NCI-H774 (cell line): ENCODE measurements at places on chromosomes 5 and 9.
A peak's percentile ranks its signal among the peaks of the same experiment; 100 is the strongest.

DNA sequence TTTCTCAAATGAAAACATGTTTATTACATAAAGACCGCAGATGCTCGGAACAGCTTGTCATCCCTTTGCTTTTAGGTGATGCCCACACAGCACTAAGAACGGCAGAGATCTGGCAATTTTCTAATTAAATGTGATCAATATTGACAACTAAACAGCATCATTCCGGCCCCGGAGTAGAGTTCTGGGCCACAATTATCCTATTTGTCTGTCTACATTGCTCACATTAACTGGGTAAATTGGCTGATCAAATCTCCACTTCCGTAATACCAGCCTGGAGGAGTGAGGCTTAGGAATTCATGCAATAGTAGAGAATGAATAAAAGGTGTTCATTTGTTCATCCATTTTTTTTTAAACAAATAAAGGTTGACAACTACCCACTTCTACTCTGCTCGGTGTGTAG lies 245.1 kb upstream of the C9orf72 start:
- no peak for DNase-seq

DNA sequence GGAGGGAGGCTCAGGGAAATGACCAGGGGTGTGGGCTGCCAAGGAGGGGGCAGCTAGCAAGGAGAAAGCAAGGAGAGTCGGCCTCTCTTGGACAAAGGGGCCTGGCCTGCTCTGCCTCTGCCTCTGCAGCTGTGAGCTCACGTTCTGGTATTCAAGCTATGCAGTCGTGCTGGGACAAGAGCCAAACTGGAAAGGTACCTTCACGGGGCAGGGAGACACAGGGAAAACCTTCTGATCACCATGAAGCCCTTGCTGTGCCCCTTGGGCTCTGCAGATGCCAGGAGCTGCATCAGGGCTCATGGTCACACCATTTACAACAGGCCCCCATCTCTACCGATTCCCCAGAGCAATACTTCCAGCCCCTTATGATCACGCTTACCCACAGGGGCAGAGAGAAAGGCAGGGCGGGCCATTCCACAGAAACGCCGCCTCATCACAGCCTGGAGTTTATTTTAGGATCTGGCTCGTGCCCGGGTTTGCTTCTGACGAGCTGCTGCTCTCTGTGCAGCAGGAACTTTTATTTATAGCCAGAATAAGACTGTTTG lies 63.2 kb downstream of the PRRT1B start:
- DNase-seq, result no peak

GRCh38 chr9:1723522-1724015 lies 291.6 kb upstream of the SMARCA2 start:
- no peak for DNase-seq

DNA sequence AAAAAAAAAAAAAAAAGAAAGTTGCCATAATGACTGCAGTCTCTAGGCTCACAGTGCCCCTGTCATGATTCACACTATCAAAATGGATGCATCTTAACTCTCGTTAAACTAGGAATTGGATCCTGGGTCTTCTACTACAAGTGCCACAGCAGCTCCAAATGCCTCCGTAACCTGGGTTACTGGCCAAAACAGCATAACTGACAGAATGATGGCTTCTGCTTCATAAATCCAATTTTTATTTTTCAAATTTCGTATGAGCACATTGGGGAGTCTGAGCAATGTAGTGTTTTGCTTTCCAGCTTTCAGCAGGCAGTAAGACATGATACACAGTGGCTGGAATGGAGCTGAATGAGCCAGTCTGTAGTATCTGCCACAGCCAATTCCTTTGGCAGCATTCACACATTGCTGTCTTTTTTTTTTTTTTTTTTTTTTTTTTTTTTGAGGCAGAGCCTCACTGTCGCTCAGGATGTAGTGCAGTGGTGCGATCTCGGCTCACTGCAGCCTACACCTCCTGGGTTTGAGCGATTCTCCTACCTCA lies 36.0 kb upstream of the NPM1 start:
- no peak for DNase-seq

GRCh38 chr9:88706193-88707113 lies 171.5 kb downstream of the NXNL2 start:
- peak; percentile 13 for DNase-seq

GRCh38 chr5:113337515-113338415 lies 97.0 kb downstream of the TSSK1B start:
- no peak for DNase-seq

- DNase-seq, result no peak
Observed at GRCh38 chr9:34279411-34279810, 49.7 kb downstream of the KIF24 start.

- no peak for DNase-seq
Observed at GRCh38 chr5:148730270-148730669, 75.9 kb upstream of the HTR4 start.

DNA sequence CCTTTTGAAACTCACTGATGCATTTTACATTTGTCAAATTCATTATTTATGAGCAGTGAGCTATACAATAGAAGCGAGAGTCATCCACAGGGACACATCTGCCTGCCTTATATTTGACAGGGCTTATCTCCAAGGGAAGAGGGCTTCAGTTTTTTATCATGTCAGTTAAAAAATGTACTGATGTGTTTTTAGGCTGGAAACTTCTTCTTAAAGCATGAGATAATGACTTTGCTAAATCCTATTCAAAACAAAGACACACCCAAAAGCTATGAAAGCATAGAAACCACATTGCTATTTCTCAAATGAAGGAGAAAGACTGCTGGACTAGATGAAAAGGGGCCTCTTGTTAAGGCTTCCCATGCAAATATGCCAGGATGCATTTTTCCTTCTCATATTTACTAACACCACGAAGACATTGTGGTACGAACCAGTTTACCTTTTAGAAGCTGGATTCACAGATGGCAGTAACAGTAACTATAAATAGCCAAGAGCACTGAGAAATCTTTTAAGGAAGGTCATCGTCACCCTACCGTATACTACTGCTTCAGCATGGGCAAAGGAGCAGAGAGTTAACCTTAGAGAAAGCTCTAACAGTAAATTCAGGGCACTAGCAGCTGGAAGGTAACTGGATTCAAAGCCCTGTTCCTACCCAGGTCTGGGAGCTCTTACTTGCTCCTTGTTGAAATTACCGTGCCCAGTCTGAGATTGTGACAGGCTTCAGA lies 86.3 kb upstream of the IFNK start:
- no peak for DNase-seq

GRCh38 chr5:14171621-14172020 lies 28.5 kb downstream of the TRIO start:
- DNase-seq, result no peak

- DNase-seq, result no peak
Observed at GRCh38 chr5:168736281-168736831, 157.2 kb upstream of the PANK3 start.

DNA sequence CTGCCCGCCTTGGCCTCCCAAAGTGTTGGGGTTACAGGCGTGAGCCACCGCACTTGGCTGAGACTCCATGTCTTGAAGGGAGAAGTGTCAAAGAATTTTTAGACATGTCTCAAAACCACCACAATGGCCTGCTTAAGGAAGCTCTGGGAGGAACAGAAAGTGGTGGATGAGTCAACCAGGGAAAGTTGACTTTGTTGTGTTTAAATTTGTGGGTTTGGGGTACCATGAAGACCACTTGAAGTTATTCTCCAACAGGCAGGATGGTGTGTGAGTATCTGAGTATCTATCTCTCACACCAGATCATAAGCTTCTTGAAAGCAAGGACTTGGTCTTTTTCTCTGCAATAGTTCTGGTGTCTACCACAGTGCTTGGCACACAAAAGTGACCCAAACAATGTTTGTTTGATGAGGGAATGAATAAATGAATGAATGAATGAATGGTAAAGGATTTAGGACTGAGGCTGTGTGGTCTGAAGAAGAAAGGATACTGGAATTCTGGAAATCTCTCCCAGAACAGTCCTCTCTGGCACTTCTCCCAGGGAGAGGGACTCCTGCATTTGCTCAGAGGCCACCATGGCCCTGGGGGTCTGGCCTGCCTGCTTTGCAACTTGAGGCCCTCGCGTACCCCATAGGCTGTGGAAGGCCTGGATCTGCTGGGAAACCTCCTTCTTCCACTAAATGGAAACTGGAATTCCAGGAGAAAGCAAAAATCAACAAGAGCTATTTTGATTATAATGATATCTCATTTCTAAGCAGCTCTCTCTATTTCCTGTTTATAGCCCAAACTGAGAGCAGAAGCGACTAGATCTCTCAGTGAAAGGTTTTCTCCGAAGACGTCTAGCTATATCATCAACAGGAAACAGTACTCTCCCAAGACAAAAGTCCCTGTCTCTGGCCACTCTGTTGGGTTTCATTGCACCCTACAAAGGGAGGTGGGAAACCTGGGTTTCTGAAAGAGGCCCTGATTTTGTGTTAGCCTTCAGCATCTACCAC lies 187.9 kb downstream of the PALM2AKAP2 start:
- DNase-seq, result no peak

GRCh38 chr5:6606884-6607558 lies 25.8 kb downstream of the NSUN2 start:
- DNase-seq, result no peak

DNA sequence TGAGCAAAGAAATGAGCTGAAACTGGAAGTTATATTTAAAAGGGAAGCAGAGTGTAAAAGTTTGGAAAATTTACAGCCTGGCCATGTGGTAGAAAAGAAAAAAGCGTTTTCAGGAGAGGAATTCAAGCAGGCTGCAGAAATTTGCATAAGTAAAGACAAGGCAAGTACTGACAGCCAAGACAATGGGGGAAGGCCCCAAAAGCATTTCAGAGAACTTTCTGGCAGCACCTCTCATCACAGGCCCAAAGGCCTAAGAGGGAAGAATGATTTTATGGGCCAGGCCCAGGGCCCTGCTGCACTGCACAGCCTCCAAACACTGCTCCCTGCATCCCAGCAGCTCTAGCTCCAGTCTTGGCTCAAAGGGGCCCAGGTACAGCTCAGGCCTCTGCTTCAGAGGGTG lies 169.7 kb downstream of the GLIS3 start:
- DNase-seq, result no peak

- DNase-seq, result no peak
Observed at GRCh38 chr5:165209101-165209727, 1703.8 kb downstream of the MAT2B start.

- no peak for DNase-seq
Observed at GRCh38 chr5:153711755-153712154, 221.3 kb downstream of the GRIA1 start.

- no peak for DNase-seq
Observed at GRCh38 chr9:113886466-113886865, 10.4 kb downstream of the ZNF618 start.

DNA sequence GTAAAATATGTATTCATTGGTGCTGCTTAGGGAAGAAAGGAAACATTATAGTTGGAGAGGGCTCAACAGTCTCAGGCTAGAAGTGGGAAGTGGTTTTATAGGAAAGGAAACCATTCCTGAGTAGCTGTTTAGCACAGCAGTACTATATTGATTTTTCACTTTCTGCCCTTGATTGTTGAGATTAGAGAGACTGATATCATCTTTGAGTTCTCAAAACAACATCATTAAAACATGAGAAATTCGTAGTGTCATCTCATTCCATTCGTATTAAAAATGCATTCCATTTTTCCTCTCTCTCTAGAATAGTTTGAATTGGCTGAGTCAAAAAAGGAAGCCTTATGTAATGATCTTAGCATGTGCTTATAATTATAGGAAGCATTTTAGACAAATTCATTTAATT lies 14.1 kb downstream of the POLR3G start:
- no peak for DNase-seq

- no peak for DNase-seq
Observed at GRCh38 chr9:105341434-105342146, 97.1 kb downstream of the SLC44A1 start.

DNA sequence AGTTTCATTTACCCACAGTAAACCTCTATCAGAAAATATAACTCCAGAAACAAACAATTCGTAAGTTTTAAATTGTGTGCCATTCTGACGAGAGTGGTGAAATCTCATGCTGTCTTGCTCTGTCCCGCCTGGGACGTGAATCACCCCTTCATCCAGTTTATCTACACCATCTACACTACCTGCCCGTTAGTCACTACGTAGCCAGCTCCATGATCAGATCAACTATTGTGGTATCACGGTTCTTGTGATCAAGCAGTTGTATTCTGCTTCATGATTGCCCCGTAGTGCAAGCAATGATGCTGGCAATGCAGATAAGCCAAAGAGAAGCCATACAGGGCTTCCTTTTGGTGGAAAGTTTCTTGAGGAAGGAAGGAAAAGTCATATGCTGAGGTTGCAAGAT lies 150.3 kb downstream of the GOLPH3 start:
- DNase-seq, result no peak

DNA sequence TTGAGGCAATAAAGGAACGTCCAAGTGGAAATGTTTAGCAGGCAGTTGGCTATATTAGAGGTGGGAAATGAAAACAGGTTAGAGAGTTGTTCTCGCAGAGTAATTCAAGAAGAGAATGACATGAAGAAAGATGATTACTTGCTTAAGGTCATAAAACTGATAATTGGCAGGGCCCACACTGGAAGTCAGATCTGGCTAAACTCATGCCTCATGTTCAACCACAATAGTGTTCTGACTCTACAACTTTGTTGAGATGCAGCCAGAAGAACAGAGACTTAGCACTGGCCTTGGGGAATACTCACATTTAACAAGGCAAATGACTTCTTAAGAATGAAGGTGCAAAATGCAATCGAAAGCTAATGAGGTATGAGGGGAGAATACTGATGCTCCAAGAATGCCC lies 27.2 kb upstream of the TNFSF8 start:
- DNase-seq, result no peak

- DNase-seq, result no peak
Observed at GRCh38 chr5:51599587-51599986, 216.3 kb downstream of the ISL1 start.

DNA sequence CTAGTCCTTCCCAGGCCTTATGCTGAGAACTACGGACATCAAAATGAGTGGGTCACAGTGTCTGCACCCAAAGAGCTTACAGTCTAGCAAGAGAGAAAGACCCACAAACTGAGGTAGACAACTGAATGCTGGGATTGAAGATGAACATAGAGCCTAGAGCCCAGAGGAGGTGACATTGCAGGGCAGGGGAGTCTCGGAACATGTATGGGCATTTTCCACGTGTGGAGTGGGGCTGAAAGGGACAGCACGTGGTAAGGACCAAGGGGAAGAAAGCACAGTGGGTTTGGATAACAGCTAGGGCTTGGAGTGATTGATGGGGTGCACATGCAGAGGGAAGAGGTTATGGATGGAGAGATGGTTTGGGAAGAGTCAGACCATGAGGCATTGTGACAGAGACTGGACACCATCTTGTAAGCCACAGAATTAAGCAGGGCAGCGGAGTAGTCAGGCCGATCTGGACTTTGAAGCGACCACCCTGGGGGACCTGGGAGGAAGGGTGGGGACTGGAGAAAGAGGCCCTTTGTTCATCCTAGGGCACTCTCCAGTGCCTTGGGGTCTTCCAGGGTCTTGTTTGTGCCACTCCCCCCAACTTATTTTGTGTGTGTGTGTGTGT lies 47.5 kb upstream of the SH3PXD2B start:
- no peak for DNase-seq

DNA sequence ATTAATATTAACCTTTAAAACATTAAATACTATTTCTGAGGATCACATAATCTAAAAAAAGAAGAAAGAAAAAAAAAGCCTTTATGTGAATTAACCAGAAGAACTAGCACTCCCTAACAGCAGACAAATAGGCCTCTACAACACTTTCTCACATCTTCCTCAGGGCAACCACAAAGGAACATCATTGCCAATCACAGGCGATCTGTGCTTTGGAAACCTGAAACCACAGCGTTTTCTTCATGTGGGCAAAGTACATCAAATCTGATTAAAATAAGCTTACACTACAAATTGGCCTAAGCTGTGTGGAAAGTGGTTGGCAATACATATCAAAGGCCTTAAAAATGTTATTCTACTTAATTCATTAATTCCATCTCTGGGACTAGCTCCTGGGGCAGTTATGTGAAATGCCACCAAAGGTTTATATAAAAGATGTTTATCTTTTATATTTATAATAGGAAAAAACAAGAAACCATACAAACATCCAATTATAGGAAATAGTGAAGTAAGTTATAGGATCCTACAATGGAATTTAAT lies 184.8 kb upstream of the TBCA start:
- no peak for DNase-seq
